ENCODE measurements at places on chromosomes 3 and 15.

GRCh38 chr3:189655617-189656016 is 24.4 kb downstream of the TP63 start:
- DNase-seq = no peak

DNA sequence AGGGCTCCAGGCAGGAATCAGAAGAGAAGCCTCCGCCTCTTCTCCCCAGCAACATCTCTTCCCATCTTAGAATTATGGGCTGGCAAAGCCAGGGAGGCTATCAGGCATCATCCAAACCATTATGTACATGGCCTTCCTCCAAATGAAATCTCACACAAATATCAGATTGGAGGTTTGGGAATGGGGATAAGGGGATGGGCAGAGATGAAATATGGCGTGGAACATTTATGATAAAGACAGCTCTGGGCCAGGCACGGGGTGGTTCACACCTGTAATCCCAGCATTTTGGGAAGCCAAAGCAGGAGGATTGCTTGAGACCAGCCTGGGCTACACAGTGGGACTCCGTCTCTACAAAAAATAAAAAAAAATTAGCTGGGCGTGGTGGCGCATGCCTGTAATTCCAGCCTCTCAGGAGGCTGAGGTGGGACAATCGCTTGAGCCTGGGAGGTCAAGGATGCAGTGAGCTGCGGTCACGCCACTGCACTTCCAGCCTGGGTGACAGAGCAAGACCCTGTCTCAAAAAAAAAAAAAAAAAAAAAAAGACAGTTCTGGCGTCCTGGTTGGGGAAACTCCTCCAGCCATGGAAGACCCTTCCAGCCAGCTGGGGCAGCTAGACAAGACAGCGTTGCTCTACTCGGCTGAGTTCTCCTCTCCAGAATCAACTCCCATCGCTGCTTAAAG is 36.6 kb downstream of the CPN2 start:
- DNase-seq = no peak

GRCh38 chr3:186949281-186949982 is 19.1 kb downstream of the ST6GAL1 start:
- no peak for DNase-seq

GRCh38 chr3:177961784-177962183 is 574.5 kb upstream of the KCNMB2 start:
- DNase-seq = no peak

- DNase-seq = no peak
These were observed 311.4 kb downstream of the EPHB1 start for GRCh38 chr3:135106445-135106844.

- DNase-seq = no peak
These were observed 82.0 kb downstream of the NTRK3 start for GRCh38 chr15:88174571-88174970.

GRCh38 chr3:81311321-81311720 is 450.1 kb downstream of the GBE1 start:
- no peak for DNase-seq

- no peak for DNase-seq
These were observed 169.0 kb downstream of the GHSR start for GRCh38 chr3:172279191-172279640.

- no peak for DNase-seq
These were observed 82.2 kb upstream of the NECTIN3 start for GRCh38 chr3:110989446-110989845.

GRCh38 chr15:78993931-78994530 is 49.2 kb upstream of the CTSH start:
- DNase-seq = no peak

DNA sequence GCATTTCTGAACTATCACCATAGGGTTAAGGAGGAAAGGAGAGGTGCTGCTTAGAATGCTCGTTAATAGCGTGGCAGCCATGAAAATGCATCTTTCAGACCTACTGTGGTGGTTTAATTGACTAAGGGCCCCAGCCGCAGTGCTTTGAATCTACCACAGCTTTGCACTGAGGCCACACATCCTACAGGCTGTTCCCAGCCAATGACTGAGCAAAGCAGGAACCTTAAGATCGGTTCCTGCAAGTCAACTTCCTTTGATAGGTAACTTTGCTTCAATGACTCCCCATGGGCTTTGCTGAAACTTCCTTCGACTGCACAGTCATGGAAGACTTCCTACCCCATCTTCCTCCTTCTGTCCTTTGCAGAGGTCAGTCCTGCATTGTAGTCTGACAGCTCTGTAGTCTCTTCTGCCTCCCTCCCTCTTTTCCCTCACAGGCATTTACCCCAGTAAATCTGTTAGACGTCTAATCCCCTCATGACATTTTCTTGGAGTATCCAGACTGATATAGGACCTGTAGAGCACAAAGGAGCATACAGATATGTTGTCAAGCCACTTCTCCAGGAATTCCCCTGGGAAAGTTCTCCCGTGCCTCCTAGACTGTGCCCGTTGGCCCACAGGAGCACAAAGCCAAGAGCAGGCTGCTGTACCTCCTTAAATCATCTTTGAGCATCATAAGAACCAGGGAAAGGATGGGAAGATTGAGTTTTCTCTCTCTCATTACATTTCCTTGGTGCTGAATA is 2.6 kb upstream of the BCL2A1 start:
- DNase-seq = peak; percentile 49

- DNase-seq = no peak
These were observed 225.6 kb downstream of the RBMS3 start for GRCh38 chr3:29506502-29506901.

- DNase-seq = no peak
These were observed 80.8 kb downstream of the GHSR start for GRCh38 chr3:172367205-172368105.

GRCh38 chr3:134772011-134772410 is 23.0 kb upstream of the EPHB1 start:
- no peak for DNase-seq

GRCh38 chr3:192005989-192006388 is 545.0 kb downstream of the PYDC2 start:
- no peak for DNase-seq

GRCh38 chr3:56855856-56856512 is 54.2 kb upstream of the ARHGEF3 start:
- peak; percentile 61 for DNase-seq

GRCh38 chr3:46677411-46677726 is 16.1 kb downstream of the ALS2CL start:
- no peak for DNase-seq

DNA sequence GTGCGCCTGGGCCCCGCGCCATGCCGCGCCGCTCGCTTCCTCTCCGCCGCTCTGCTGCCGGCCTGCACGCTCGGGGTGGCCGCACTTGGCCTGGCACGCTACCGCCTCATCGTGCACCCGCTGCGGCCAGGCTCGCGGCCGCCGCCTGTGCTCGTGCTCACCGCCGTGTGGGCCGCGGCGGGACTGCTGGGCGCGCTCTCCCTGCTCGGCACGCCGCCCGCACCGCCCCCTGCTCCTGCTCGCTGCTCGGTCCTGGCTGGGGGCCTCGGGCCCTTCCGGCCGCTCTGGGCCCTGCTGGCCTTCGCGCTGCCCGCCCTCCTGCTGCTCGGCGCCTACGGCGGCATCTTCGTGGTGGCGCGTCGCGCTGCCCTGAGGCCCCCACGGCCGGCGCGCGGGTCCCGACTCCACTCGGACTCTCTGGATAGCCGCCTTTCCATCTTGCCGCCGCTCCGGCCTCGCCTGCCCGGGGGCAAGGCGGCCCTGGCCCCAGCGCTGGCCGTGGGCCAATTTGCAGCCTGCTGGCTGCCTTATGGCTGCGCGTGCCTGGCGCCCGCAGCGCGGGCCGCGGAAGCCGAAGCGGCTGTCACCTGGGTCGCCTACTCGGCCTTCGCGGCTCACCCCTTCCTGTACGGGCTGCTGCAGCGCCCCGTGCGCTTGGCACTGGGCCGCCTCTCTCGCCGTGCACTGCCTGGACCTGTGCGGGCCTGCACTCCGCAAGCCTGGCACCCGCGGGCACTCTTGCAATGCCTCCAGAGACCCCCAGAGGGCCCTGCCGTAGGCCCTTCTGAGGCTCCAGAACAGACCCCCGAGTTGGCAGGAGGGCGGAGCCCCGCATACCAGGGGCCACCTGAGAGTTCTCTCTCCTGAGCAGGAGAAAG is 951 bp downstream of the GPR62 start:
- DNase-seq = peak; percentile 55

- no peak for DNase-seq
These were observed 14.4 kb downstream of the MINDY4B start for GRCh38 chr3:150890831-150891230.

GRCh38 chr3:102159810-102160451 is 274.9 kb upstream of the ZPLD1 start:
- DNase-seq = no peak

DNA sequence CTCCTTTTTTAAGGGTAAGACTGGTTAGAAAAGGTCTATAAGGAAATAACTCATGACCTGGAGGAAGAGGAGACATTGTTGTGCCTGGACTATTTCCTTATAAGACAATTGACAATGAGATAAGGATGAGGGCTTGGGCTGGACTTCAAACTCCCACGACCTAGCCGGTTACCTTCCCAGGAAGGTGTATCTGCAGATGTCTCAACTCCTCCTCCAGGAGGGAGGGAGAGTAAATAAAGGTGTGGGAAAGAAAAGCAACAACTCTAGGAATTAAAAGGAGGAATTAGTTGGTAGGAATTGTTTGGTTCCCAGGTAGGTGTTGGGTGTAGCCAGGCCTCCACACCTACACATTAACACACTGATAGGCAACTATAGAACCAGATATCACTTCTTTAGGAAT is 97.8 kb upstream of the TBL1XR1 start:
- DNase-seq = no peak

GRCh38 chr3:138875754-138876664 is 41.3 kb upstream of the PIK3CB start:
- no peak for DNase-seq

DNA sequence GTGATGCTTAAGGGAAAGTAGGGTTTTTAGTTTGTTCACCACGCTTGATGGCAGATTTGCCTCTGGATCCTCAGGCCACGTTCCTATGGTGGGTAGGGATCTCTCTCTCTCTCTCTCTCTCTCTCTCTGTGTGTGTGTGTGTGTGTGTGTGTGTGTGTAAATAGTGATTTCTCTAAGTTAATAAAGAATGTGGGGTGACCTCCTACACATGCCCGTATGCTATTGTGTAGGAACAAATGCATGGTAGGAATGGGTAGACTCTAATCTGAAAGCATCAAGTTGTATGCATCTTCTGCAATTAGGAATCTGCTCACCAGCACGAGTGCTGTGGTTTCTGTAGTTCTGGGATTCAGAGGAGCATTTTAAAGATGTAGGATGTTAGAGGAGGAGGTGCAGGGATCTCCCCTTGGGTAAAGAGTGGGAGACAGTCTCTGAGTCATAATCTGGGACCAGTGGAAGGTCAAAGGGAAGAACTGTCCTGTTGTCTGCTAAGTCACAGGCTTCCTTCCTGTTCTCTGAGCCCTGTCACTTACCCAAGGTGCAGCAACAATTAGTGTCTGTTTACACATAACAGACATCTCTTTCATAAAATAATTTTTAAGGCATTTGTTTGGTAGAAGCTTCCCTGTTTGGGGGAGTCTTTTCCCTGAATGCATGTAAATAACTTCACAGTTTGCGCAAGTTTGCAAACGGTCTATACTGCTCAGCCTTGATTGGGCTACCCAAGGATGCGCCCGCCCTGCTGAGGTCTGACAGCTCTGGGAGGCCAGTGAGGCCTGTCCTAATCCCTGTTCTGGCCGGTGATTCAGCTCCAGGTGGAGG is 139.8 kb downstream of the IGF1R start:
- no peak for DNase-seq

- DNase-seq = no peak
These were observed 24.3 kb downstream of the OXNAD1 start for GRCh38 chr3:16289144-16289889.
